Stimulated activated memory B cell treated with anti-CD40 and anti-IgM and Interleukin-4, amounts not matched to agents 10 μg/mL and 1 μg/mL and 100 μg/mL, for 72 hours (primary cell): ENCODE measurements at places on chromosomes 4 and X.

DNA sequence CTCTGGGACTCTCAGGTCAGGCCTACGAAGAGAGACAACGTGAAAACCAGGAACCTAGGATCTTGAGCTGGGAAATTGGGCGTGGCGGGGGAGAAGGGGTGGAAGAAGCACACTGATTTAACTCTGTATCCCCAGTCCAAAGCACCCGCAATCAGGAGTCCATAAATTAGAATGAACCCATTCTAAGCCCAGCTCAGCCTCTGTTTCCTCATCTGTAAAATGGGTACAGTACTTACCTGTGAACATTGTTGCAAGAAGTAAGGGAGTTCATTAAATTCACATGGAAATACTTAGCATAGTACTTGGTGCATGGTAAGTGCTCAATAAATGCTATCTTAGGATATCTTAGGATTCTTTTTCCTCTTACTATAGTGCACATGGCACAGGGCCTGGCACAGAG is 326.7 kb downstream of the BCOR start:
- no peak for ATAC-seq

- no peak for ATAC-seq
Observed at GRCh38 chrX:111581086-111581485, 69.6 kb downstream of the SERTM2 start.

DNA sequence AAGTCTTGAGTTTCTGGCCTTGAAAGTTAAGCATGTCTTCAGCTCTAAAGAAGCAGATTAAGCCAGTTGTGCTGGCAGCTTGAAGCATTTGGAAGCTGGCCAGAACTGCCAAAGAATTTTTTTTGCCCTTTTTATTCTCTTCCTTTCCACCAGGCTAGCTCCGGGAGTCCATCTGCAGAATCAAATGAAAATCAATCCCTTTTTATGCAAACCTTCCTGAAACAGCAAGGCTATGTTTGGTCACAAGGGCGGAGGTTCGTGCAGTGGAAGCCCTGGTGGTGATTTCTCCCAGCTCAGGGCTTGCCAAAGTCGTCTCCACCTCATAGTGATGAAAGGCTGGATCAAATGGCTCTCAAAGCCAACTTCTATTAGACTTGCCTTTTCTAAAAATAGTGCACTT is 21.6 kb upstream of the C4orf54 start:
- ATAC-seq, result no peak

DNA sequence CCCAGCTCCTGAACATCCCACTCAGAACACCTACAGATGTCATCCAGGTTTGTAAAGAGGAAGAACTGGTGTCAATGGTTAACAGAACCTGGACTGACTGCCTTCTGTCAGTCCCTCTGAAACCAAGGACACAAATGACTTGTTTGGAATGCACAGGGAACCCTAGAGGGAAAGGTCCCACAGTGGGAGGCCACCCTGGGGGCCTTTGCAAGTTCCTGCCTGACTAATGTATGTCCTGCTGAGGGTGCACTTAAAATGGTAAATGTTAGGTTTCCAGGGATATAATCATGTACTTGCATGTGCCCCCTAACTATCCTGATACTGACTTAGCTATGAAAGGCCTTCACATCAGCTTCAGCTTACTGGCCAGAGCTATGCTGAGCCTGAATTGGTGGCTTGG is 15.0 kb upstream of the XAGE2 start:
- no peak for ATAC-seq

- no peak for ATAC-seq
Observed at GRCh38 chrX:13165266-13166189, 121.1 kb upstream of the FAM9C start.

DNA sequence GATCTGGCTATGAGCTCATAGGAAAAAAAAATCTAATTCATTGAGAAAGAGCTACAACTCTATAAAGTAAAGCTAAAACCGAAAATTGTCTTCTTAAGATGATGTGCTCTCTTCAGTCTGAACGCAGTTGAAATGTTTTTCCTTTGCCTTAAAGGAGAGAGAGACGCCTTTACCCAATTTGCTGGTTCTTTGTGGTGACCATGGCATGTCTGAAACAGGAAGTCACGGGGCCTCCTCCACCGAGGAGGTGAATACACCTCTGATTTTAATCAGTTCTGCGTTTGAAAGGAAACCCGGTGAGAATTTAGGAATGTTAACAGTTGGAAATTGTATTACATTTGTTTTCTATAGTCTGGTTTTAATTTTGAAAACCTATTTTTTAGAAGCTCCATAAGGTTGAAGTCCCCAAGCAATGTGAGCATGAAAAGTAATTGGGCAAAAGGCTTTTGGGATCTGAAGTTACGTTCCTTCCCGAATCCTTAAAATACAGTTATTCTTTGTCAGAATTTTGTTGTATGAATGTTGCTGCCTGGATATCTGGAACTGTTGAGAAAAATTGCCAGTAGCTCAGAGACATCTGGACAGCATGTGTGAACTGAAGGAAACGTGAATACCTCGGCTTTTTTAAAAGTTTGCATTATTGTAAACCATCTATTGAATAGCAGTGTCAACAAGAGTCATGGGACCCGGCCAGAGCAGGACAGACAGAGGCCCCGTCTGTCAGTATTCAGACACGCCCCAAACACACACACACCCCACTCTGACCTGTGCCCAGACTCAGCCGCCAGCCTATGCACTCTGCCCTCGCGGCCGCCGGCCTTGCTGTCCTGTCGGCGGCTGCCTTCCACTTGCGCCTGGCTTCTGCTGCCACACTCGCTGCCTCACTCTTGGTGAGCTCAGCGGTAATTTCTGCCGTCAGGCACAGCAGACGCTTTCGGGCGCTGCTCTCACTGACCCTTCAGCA is 9.9 kb downstream of the PIGG start:
- no peak for ATAC-seq

DNA sequence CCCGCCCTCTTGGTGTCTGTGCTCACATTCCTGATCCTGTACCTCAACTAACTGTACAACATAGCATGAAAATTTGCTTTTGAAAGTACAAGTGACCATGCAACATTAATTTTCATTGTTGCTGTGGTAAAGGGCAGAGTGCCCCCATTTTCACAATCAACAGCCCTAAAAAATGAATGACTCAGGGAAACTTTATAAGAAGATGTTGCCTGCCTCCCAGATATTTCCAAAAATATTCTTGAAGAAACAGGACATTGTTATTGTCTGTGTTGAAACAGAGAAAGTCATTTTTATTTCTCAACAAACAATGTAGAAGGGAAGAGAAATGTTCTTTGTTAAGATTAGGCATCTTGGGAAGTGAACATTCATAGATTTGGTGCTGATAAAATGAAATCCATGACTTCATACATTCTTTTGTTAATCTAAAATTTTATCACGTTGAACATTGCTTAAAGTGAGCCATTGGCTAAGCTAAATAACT is 113.9 kb upstream of the ANXA3 start:
- ATAC-seq, result no peak

DNA sequence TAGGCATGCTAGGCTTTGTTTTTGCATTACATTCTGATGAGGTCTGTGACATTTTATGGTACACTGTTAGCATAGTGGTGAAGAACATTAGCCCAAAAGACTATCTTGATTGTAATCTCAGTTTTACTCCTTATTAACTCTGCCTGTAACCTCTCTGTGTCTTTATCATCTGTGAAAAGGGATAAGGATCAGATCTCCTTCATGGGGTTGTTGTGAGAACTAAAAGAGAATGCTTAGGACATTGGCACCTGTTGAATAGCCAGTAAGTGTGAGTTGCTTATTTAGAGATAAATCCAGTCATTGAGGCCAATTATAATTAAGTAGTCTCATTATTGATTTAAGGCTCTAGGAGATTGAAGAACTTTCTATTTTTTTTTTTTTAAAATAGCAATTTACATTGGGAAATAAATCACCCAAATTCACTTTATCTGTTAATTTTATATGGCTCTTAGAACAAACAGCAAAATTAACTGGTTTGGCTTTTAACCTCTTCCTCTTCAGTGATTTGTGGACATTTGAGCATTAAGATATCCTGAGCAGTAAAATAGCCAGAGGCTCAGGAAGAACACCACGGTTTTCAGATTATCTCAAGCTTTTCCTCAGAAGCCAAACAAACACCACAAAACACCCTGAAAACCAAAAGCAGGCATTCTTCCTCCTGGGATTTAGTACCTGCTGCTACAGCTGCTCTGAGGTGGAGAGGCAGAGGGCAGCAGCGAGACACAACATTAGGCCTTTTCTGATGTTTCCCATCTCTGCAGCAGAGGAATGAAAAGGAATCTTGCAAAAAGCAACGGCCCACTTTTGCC is 192.9 kb downstream of the ARHGAP10 start:
- ATAC-seq, result no peak

DNA sequence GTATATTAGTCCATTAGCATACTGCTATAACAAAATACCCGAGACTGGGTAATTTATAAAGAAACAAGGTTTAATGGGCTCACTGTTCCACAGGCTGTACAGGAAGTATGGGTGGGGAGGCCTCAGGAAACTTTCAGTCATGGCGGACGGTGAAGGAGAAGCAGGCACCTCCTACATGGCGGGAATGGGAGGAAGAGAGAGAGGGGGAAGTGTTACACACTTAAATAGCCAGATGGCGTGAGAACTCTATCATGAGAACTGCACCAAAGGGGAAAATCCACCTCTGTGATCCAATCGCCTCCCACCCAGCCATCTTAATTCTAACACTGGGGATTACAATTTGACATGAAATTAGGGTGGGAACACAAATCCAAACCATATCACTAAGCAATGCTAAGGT is 98.9 kb upstream of the SH3RF1 start:
- no peak for ATAC-seq

DNA sequence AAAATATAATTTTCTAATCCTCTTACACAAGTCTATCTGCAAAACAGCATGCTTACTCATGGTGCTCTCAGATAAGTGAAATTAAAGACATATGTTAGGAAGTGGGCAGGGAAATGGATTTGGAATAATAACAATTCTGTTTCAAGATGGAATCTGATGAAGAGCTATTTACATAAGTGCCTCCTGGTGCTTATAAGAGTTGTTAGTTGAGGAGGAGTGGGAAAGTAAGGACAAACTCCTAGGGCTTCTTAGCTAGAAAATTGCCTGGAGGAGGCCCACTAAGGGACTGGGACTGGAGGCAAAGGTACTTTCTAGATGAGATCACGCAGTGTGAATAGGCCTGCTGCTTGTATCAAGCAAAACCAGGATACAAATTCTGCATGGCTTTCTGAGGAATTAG is 939.8 kb downstream of the GLUD2 start:
- ATAC-seq, result no peak

- ATAC-seq, result no peak
Observed at GRCh38 chr4:107312366-107312765, 276.3 kb upstream of the DKK2 start.

- ATAC-seq, result no peak
Observed at GRCh38 chr4:14771094-14771493, 231.2 kb upstream of the CPEB2 start.

GRCh38 chr4:21986307-21986706 is 37.7 kb upstream of the KCNIP4 start:
- ATAC-seq, result no peak

- no peak for ATAC-seq
Observed at GRCh38 chr4:156784970-156785369, 186.6 kb downstream of the PDGFC start.

DNA sequence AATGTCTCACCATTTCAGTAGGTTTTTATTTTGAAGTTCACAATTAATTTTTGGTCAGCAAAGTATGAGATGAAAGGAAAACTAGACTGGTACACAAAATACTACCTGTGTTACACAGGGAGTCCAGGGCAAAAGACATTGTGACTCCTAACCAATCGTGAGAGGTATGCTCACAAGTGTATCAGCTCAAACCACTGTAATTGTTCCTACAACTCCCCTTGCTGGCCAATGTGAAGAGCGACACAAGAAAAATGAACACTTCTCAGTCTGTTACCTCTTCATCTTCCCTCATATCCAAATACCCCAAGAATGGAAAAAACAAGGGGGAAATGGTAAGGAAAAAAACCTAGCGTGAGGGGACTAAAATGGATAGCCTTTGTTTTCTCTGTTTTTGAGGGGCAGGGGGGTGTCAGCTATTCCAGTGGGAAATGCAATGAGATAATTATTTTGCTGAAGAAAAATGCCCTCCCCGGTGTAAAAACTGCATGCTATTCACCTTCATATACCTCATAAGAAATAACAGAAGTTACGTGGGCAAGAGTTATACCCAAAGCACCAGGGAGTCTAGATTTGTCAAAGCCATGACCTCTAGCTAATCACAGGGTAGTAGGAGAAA is 30.6 kb upstream of the NSUN7 start:
- no peak for ATAC-seq

DNA sequence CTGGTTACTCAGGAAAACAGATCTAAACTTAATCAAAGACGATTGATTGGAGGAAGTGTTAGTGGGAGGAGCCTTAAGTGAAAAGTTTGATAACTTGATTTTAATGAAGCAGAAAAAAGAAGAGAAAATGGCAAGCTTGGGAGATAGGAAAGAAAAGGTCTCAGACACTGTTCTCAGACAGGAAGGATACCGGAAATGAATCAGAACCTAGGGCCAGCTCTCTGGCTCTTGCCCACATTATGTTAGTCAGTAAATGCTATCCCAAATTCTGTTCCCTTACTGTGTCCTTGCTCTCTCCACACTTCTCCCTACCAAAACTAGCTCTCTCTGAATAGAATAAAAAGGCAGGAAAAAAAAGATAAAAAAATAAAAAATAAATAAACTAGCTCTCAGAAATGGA is 48.6 kb upstream of the TMEM164 start:
- no peak for ATAC-seq

- ATAC-seq, result peak; percentile 44
Observed at GRCh38 chr4:40843696-40844095, 93.9 kb downstream of the NSUN7 start.

DNA sequence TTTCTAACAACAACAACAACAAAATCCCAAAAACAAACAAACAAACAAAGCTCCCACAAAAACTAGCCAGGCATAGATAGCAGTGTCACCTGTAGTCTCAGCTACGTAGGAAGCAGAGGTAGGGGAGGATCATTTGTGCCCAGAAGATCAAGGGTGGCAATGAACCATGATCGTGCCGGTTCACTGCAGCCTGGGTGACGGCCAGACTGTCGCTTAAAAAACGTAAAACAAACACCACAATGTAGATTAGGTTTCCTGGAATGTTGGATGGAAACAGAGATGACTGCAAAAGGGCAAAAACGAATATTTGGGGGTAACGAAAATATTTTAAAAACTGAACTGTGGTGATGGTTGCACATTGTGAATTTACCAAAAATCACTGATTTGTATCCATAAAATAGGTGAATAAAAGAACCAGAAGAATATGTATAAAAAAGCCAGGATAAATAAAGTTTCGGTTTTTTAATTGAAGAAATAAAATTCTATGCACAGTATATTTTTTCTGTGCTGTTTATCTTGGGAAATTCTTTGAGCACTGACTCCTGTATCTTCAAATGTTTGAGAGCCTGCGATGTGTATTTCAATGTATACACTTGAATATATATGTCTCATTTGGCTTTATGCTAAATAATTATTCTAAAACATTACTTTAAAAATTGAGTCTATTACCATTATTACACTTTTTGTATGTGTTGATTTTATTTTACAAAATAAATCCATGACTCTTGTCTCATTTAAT is 1477.0 kb downstream of the PCDH7 start:
- ATAC-seq, result no peak
